ENCODE measurements at places on chromosomes 12 and 14.

DNA sequence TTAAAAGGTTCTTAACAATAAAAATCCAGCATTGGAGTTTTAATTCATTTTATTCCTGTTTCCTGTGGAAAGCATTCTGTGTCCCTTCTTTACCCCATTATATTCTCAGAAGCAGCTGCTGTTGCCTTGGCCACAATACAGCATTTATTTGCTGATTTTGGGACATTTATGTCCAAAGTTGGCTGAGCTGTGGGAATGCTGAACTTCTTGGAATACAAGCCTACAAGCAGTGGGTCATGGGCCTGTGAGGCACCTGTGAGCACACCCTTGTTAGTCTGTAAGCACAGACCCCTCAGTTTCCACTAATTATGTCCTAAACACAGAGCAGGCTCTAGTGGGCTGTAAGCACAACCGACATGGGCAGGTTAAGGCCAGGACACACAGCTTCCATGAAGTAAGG lies 122.2 kb upstream of the IGF1 start:
- no peak for DNase-seq

GRCh38 chr12:14937689-14938088 lies 648 bp downstream of the ERP27 start:
- DNase-seq = no peak

DNA sequence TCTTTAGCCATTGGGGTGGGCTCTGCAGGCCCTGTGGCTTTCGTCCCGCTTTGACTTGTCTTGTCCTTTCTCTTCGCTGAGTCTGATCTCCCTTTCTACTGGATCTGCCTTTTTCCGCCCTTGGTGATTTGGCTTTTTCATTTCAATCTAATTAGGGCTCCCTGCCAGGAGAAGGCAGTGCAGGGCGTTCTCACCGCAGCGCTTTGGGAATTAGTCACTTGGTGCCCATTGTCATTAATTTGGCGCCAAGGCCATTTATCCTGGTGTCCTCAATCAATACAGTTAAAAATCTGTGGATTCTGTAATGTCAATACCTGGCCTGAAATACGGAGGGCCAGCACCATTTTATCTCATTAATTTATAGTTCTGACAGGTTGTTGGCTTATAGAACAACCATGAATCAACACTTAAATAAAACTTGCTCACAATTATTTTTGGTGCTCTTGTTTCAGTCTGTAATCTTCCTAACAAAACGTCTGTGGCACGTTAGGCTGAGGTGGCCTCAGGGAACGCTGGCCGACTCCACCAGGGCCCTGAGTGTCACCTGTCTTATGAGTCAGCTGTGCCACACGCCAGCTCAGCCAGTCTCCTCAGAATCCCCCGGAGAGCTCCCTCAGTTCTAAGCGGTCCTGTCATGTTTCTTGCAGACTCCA lies 115.7 kb downstream of the BEGAIN start:
- no peak for DNase-seq

GRCh38 chr12:124636138-124636978 lies 68.9 kb upstream of the NCOR2 start:
- peak; percentile 61 for DNase-seq

GRCh38 chr14:50469982-50470381 lies 62.4 kb downstream of the MAP4K5 start:
- no peak for DNase-seq

DNA sequence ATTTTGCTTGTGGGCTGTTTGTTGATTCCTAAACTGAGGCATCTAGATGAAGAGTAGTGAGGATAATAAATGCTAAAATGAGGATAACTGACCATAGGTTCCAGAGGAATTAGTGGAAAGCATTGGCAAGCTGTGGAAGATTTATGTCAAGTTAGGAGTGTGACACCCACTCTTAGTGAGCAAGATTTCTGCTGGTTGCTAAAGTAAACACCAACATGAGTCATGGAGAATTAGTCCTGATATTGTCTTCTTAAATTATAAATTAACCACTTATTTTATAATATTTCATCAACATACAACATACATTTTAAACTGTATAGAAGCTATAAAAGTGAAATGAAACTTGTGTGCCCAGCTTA lies 328.2 kb downstream of the RPL10L start:
- DNase-seq = no peak

DNA sequence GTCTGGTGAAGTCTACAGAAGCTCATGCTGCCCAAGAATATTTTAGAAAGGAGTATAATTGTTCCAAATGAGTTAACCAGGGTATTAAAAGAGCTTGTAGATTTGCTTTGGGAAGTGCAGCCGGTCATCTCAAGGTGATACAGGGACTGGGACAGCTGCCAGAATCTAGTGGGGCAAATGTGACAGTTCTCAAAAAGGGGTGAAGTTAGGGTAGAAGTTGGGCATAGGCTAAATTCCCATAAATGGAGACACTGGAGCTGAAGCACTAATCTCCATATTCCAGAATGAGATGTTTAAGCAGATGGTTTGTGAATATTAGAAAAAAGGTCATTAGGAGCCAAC lies 94.7 kb downstream of the ANO6 start:
- no peak for DNase-seq

- DNase-seq = peak; percentile 44
These were observed 3.4 kb downstream of the GPR84 start for GRCh38 chr12:54360717-54361456.
